ENCODE measurements at places on chromosomes 1 and 21.

DNA sequence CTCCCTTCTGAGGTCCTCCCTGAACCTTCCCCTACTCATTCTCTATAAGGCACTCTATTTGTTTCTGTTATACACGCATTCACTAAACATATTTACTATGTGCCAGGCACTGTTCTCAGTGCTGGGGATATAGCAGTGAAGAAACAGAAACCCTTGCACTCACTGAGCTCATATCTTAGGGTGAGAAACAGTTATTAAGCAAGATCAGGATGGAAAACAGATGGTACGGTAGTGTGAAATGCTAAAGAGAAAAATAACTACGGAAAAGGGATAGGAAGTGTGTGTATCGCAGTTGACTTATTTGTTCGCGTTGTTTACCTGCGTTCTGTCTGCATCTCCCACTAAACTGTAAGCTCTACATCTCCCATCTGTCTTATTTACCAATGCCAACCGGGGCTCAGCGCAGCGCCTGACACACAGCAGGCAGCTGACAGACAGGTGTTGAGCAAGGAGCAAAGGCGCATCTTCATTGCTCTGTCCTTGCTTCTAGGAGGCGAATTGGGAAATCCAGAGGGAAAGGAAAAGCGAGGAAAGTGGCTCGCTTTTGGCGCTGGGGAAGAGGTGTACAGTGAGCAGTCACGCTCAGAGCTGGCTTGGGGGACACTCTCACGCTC, 572 bp downstream of the CYB5RL start:
- DNase-seq: no peak

DNA sequence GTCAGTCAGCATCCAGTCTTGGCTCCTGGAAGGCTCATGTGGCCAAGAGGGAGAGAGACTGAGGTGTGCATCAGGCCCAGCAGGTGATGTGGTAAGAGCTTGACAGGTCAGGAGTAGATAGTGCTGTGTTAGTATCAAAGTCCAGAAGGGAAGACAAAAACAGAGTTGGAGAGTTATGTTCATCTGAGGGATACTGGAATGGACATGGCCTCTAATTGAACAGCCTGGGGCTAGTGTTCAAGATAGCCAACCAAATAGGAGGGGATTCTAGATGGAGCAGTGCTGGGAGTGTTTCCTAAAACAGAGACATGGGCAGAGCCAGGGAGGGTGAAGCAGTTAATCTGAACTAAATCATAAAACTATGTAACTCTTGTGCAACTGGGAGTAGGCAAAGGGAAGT, 120.7 kb upstream of the MARK1 start:
- no peak for DNase-seq

DNA sequence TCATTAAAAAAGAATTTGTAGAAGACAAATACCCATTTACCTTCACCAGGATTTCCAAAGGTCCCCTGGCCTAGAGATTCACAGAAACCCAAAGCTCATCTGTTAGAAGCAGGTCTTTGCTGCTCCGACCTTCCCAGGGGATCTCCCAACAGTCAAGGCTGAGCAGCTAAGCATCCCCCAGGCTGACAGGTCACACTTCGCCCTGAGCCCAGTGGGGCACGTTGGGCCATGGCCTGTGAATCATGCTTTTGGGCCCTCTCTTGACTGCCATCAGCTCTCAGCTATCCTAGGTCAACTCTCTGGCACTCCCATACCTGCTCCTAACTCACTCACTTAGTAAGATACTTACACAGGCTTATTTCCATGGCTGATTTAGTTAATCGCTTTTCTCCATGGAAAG, 157.7 kb downstream of the DSCAM start:
- no peak for DNase-seq

DNA sequence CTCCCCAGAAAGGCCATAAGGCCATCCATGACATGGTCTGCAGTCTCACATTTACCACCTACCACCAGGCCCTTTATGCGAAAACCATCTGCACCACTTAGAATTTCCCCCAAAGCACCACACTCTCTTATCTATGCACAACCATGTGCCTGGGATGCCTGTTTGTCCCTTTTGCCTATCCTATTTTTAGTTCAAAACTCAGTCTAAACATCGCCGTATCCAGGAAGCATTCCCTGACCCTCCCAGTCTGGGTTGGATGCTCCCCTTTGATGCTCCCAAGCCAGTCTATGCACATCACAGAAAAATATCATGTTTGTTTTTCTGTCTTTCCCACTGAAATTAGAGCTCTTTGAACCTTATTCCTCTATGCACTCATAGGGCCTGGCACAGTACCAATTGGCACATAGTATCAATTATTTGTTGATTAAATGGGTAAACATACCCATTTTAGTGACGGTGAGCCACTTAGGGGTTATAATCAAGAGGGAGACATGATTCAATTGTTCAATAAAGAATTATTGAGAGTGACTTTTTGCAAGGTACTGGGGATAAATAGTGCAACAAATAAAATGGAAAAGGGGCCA, 6.7 kb downstream of the MPL start:
- DNase-seq: no peak

DNA sequence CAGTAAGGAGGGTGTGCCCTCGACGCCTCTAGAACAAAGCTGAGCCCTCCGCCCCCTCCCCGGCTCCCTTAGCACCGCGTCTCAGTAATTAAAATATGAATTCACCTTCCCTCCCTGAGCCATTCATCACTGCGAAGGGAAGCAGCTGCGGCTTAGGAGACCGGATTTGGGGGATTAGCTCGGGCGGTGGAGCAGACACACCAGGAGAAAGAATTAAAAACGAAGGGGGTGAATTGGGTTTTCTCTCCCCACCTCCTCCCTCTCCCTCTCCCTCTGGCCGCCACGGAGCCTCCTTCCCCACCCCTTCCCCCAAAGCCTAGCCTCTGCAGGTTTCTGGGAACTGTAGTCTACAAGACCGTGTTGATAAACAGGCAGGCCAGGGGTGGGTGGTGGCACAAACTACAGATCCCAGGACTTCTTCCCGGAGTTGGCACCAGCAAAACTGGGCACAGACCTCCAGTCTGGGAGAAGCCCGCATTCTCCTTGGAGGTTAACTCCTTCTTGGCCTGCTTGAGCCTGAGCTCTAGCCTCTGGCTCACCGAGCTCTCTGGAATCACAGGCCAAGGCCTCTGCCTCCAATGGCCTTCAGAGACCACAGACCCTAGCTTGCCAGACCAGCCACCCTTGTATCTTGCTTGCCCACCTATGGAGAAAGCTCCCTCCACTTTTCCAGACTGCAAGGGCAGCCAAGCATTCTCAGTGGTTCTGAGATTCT, 10.8 kb downstream of the BLACAT1 start:
- no peak for DNase-seq

GRCh38 chr1:225907341-225907740, 16.7 kb downstream of the PYCR2 start:
- DNase-seq: no peak

- no peak for DNase-seq
Observed at GRCh38 chr1:41580021-41580420, 95.5 kb upstream of the EDN2 start.

DNA sequence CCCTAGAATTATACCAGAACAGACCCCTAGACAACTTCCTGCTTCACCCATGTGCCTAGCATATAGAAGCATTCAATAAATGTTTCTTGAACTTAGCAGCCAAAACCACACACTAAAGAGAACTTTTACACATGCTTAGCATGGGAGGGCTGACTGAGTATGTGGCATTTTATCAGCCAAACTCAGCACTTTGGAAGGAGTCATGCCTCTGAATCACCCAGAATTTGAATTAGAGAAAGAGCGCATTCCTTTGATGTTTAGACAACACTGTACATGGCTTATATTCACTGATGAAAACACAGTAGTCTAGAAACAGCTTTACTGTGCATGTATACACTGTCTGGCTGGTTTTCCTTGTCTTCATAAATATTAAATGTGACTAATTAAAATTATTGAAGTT, 26.1 kb downstream of the SPAG17 start:
- no peak for DNase-seq

- DNase-seq: no peak
Observed at GRCh38 chr1:55081188-55081904, 42.0 kb downstream of the PCSK9 start.

GRCh38 chr1:247935781-247936180, 11.1 kb downstream of the OR2AJ1 start:
- DNase-seq: no peak

GRCh38 chr21:17783481-17784179, 35.5 kb downstream of the C21orf91 start:
- DNase-seq: no peak

- DNase-seq: no peak
Observed at GRCh38 chr1:31617218-31617915, at the start of gene HCRTR1. Gene HCRTR1, plus strand, starts transcription at chr1:31617689. Its CDS starts 1,504 bp downstream, at chr1:31619193.

DNA sequence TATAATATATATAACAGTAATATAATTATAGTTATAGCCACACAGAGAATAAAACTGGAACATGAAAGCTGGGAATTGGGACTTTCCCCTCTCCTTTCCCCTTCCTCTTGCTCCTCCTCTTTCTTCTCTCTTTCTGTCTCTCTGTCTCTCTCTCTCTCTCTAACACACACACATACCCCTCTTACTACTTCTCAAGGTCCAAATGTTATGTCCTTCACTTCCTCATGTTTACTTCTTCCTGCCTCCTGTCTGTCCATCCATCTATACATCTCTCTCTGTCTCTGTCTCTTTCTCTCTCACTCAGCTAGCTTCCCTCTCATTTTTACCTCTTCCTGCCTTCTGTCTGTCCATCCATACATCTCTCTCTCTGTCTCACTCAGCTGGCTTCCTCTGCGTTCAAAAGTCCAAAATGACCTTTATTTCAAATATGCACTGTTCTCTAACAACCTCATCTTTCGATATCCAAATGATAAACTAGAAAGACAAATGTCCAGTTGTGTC, 261.1 kb downstream of the SIPA1L2 start:
- no peak for DNase-seq

DNA sequence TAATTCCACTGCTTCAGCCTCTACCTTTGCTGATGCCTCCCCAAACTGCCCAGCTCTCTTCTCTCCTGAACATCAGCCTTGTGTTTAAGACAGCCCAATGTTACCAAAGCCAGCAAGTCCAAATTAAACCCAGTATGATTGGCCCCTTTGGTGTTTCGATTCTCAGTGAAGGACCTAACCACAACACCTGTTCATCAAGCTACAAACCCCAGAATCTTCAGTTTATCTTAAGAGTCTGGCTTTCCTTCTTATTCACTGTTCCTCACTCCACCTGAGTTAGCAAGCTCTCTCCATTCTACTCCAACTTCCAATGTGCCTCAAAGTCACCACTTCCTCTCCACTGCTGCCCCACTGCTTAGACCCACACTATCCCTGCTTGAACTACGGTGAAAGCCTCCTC, 25.5 kb upstream of the ITPKB start:
- DNase-seq: no peak

DNA sequence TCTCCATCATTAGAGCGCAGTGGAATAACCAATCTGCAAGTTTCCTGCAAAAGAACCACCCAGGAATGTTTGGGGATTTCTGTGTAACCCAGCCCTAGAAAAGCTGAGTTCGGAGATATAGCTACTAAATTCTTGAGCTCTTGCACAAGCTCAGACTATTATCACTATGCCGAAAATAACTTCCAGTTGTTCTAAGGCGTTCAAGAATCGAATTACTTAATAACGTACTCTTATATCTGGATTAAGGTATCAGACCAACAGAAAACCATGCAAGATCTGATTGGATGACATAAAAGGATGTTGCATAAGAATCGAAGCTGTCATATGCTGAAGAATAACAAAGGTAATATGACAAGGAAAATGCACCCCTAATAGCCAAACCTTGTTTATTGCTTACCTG, 7.5 kb upstream of the LAMC2 start:
- DNase-seq: no peak

DNA sequence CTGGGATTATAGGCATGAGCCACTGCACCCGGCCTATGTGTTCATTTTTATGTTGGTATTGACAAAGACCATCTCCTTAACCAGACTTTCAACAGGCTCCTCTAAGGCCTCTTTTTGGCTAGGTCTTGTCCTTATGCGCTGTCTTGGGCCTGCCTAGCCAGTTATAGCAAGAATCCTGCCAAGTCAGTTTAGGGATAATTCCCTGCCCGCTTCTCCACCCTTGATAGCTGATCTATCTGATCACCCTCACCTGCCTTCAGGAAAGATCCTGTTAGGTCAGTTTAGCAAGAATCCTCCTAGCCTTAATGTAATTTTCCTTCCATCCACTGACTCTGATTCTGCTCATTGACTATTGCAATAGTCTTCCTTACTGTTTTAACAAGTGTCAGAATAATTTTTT, 2.4 kb upstream of the B4GALT3 start:
- no peak for DNase-seq

DNA sequence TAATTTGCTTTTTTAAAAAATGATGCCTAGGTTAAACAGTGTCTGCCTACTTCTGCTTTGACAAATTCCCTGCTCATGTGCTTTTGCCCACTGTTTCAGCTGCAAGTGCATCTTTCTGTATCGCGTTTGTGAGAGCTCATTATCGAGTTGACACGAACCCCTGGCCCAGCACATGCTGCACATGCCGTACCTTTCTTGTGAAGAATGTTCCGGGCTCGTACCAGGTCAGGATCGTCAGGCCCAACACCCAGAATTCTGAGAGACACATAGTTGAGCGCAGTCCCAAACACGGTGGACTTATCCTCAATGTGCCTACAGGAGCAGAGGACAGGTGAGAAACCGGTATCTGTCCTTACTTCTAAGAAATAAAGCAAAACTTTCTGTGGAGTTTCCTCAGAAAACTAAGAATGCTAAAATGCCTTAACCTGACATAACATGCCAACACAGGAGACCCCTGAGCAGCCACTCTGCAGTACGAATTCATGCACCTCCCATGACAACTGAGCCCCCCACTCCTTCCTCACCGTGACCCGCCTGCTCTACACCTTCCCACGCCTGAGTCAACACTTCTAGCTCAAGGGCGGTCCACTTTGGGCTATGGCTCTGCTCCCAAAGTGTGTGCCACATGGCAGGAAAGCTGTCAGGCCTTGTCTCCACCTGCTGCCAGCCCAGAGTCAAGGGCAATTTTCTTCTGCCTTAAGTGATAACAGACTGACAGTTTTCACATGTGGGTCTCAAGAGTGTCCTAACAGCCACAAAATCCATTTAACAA, 6.7 kb downstream of the LSS start:
- DNase-seq: no peak

GRCh38 chr1:86472767-86473166, 4.0 kb downstream of the CLCA1 start:
- DNase-seq: no peak

- DNase-seq: no peak
Observed at GRCh38 chr1:228768355-228769000, 33.2 kb downstream of the RHOU start.

DNA sequence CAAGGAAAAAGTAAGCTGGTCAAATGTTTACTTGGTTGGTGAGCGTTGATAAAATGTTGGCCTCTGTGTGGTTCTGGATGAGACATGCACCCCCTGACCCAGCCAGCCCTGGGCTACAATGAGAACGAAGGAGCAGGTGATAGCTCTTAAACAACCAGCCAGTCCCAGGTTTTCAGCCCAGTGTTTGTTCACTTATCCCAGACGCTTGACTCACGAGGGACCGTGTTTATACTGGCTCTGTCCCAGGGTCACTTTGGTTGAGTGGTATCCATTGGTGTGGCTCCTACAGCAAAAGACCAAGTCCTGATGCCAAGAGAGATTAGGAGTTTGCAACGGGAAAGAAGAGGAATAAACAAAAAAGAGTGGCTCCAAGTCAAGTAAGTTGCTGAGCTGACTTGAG, 86.9 kb downstream of the KCNJ15 start:
- no peak for DNase-seq

GRCh38 chr1:33367485-33368405, 46.8 kb upstream of the A3GALT2 start:
- peak; percentile 72 for DNase-seq

GRCh38 chr1:201335174-201335870, 42.2 kb downstream of the TNNT2 start:
- DNase-seq: no peak

- no peak for DNase-seq
Observed at GRCh38 chr1:202405928-202406327, 57.4 kb downstream of the PPP1R12B start.

Data from stimulated activated CD8-positive, alpha-beta memory T cell treated with anti-CD3 and anti-CD28 coated beads, Interleukin-7, amount 100 ng/mL, for 1 hour (primary cell).